AG08395 (cell line): ENCODE measurements at places on chromosomes 2 and 18.

- DNase-seq: peak; percentile 67
Observed at GRCh38 chr2:36441816-36442215, 86.2 kb downstream of the CRIM1 start.

- no peak for DNase-seq
Observed at GRCh38 chr2:46352621-46353020, 55.4 kb downstream of the EPAS1 start.

DNA sequence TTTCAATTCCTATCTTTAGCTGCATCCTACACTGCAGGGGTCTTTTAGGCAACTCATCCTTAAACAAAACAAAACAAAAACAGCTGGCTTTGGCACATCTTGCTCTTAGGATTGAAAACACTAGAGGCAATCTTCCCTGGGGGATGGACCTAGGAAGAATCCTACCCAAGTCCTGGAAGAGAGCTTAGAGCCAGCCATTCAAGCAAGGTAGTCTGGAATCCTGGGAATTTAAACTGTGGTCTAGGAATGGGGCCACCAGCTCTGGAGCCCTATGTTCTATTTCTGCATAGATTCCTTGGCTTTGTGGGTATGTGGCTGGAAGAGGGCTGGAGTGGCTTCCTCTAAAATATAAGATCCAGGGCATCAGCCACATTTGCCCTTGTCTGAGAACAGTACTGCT, 27.7 kb downstream of the MYL1 start:
- no peak for DNase-seq

DNA sequence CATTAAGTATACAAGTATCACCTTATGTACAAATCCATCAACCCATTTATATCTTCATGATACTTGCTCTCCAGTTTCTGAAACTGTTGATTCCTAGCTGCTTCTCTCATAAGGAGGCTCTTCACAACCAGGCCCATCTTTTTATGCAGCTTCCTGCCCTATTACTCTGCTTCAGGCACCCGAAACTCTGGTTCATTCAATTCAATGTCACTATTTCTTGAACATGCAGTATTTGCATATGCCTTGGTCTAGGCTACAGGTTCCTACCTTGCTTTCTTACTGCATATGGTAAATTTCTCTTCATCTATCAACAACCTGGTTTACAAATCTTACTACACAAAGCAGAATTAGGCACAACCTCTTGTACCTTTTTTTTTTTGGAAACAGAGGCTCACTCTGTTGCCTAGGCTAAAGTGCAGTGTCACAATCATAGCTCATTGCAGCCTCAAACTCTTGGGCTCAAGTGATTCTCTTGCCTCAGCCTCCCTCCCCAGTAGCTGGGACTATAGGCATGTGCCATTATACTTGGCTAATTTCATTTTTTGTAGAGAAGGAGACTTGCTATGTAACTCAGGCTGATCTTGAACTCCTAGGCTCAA, 2.7 kb upstream of the CDKL4 start:
- no peak for DNase-seq

- no peak for DNase-seq
Observed at GRCh38 chr2:15260196-15260595, 300.9 kb downstream of the NBAS start.

- no peak for DNase-seq
Observed at GRCh38 chr18:32160547-32160946, 29.3 kb upstream of the MEP1B start.

GRCh38 chr2:120526047-120526562, 180.2 kb downstream of the INHBB start:
- DNase-seq: no peak

GRCh38 chr2:236857781-236858180, 227.9 kb upstream of the COPS8 start:
- no peak for DNase-seq

DNA sequence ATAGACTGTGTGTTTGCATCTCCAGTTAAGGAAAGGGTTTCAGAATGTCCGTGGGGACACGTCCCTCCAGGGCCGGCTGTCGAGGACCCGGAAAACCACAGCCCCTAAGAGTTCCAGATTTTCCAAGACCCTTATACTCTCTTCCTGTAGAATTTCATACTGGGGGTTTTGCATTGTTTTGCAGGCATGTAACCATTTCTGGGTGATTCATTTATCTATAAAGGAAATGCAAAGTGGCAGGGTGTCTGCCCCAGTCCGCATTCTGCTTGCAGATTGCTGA, 8.5 kb downstream of the SP9 start:
- DNase-seq: no peak

DNA sequence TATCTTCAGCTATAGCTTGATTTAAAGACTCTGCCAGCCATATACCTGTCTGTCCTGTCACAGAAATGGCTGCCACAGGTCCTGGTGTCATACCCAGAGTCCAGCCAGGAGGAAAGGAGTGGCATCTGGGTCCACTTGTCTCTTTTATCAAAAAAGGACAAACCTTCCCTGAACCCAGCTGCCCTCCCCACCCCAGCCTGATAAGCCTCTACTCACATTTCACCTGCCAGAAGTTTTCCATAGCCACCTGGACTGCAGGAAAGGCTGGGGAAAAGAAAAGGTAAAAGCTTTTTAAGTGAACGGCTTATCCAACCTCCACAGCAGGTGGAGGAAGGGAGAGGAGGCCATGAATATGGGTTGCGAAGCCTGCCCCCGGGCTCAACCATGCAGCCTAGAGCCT, 32.8 kb downstream of the TMEM163 start:
- DNase-seq: no peak

- DNase-seq: no peak
Observed at GRCh38 chr2:161971551-161971950, 102.5 kb downstream of the DPP4 start.

- no peak for DNase-seq
Observed at GRCh38 chr18:37525262-37525585, 40.4 kb downstream of the CELF4 start.

GRCh38 chr18:59540346-59540745, 156.9 kb downstream of the CCBE1 start:
- no peak for DNase-seq
